ENCODE measurements at places on chromosomes 1 and 21. TPM values are rescaled to one million over a fixed set of nuclear protein-coding genes. Genes with fewer than 3 reads are reported as not detected.

S100A1 gene
- 1.0 TPM for total RNA-seq

NBPF4 gene
- total RNA-seq = 0.15 TPM

GLMP gene
- 43.3 TPM for total RNA-seq

RGS7 gene
- total RNA-seq = not detected

TTC22 gene
- total RNA-seq = not detected
